Central memory CD8-positive, alpha-beta T cell (primary cell): ENCODE measurements at places on chromosomes 2 and 18.
A peak's percentile ranks its signal among the peaks of the same experiment; 100 is the strongest.

DNA sequence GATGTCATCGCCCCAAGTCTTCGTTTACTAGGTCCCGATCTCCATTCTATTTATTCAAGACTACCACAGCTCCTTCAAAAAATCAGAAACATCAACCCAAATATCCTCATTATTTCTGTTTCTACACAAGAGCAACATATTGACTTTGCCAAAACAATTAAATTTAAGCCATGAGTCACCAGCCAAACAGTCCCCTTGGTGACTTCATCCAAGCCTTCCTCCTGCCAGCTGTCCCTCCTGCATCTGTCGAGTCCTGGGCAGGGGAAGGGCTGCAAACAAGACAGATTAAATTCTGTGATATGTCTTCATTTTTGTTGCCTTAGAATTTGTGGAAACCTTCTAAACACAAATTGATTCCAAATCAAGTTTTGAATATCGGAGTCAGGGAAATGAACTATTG lies 110.3 kb downstream of the SP3 start:
- H3K27me3 ChIP-seq: peaks cover 38% of the 10 kb centered on the region
- H3K4me3 ChIP-seq: no peak overlapping the region
- DNase-seq: no peak
- H3K27ac ChIP-seq: no peak overlapping the region
- H3K4me1 ChIP-seq: no peaks in the 10 kb centered on the region

GRCh38 chr18:21896732-21897336 lies 156.2 kb downstream of the MIB1 start:
- H3K27ac ChIP-seq: no peak overlapping the region
- H3K4me3 ChIP-seq: no peak overlapping the region
- peaks cover 48% of the 10 kb centered on the region for H3K27me3 ChIP-seq
- DNase-seq: no peak
- peaks cover 6% of the 10 kb centered on the region for H3K4me1 ChIP-seq
- no peaks in the 10 kb centered on the region for H3K36me3 ChIP-seq

DNA sequence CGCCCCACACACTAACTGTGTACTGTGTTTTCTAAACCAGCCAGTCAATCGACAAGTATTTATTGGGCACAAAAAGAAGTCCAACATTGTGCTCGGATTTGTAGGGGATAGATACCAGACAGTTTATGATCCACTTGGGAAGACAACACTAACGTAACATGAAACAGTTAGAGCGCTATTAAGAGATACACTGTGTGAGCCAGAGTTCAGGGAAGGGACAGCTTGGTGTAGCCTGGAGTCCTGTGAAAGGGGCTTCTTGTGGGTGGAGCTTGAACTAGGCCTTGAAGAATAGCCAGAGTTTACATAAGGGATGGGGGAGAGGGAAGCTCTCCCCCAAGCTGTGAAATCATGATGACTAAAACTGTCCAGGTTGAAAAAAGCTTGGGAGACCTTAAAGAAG lies 176.4 kb upstream of the TCF4 start:
- H3K27ac ChIP-seq: no peak overlapping the region
- no peaks in the 10 kb centered on the region for H3K36me3 ChIP-seq
- H3K27me3 ChIP-seq: no peaks in the 10 kb centered on the region
- H3K4me3 ChIP-seq: no peak overlapping the region
- no peaks in the 10 kb centered on the region for H3K4me1 ChIP-seq
- DNase-seq: no peak

DNA sequence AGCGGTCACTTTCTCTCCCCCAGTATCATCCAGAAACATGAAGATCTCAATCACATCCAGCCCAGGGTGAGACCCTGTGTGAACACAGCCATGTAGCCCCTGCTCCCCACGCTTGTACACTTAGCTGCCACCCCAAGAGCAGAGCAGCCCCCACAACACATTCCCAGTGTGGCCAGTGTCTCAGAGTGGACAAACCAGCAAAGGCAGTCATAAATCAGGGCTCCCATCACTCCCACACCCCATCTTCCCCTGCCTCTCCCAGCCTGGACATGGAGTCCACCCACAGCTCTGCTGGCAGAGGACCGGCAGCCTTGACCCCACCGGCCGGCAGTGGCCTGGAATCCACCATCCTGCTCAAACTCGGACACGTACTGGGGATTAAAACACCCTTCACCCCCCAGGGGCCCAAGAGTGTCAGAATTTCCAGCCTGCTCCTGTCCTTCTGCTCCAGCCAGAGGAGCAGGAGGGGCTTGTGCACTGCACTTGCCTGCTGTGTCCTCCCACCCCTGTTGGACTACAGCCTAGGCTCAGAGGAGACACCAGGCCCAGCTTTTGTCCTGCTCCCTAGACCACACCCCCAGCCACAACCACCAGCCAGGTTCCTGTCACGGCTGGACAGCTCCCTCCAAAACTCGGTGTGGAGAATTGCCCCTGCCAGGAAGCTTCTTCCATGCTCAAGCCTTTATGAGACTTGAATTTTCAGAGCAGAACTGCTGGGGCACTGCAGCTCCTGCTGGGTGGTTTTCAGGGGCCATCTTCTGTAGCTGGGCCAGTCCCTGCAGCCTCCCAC lies 206.1 kb downstream of the SMAD2 start:
- H3K4me1 ChIP-seq: no peaks in the 10 kb centered on the region
- H3K36me3 ChIP-seq: no peaks in the 10 kb centered on the region
- no peak overlapping the region for H3K27ac ChIP-seq
- no peak overlapping the region for H3K4me3 ChIP-seq

DNA sequence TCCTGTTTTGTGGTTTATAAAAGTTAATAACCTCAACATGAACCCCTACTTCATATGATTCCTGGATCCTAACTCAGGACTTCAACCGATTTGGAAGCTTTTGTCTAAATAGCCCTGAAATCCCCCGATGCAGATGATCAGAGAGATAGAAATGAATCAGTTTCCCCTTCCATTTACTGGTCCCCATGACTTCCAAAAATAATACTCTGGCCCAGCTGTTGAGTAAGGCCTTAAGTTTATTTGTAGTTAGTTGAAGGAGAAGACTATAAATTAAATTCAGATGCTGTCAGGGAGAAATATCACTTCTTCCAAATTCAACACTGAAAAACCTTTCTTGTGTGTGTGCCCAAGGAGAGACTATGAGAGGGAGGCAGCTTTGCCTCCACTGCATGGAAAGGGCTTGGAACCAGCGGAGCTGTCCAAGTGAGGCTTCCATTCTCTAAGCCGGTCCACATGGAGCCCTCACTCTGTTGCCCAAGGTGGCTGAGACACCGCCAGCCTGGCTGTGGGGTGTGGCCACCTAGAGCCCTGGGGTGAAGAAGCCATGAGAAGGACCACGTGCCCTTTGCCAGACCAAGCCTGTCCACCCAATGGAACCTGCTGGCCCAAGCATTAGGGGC lies 53.6 kb downstream of the PIEZO2 start:
- no peaks in the 10 kb centered on the region for H3K36me3 ChIP-seq
- no peaks in the 10 kb centered on the region for H3K4me1 ChIP-seq
- H3K27ac ChIP-seq: no peak overlapping the region

DNA sequence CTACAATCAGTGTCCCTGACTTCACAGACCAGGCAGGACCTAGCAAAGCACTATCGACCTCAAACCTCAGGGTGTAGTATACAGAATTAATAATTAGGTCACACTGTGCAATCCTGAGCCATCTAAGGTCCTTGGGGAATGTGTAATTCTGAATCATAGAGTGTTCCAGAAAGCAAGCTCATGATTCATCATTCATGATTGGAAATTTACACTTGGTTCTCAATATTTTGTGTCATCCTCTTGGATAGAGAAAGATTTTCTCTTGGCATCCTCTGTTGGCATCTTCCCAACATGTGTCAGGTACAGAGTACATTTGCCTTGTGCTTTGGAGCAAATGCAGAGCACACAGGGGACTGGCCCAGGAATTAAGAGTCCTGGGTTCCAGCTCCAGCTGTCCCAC lies 245.0 kb upstream of the NT5C1B start:
- no peaks in the 10 kb centered on the region for H3K27me3 ChIP-seq
- H3K27ac ChIP-seq: no peak overlapping the region
- H3K4me3 ChIP-seq: no peak overlapping the region
- no peak for DNase-seq
- no peaks in the 10 kb centered on the region for H3K4me1 ChIP-seq
- no peaks in the 10 kb centered on the region for H3K36me3 ChIP-seq

GRCh38 chr2:24675338-24675737 lies 117.9 kb downstream of the PTRHD1 start:
- H3K27me3 ChIP-seq: no peaks in the 10 kb centered on the region
- DNase-seq: no peak
- H3K36me3 ChIP-seq: peaks cover 18% of the 10 kb centered on the region
- H3K4me3 ChIP-seq: no peak overlapping the region

- H3K4me3 ChIP-seq: no peak overlapping the region
- H3K4me1 ChIP-seq: no peaks in the 10 kb centered on the region
- H3K36me3 ChIP-seq: no peaks in the 10 kb centered on the region
- no peak overlapping the region for H3K27ac ChIP-seq
- H3K27me3 ChIP-seq: peaks cover 32% of the 10 kb centered on the region
These were observed 115.2 kb downstream of the OSBPL6 start for GRCh38 chr2:178309541-178309940.

GRCh38 chr2:195479407-195479806 lies 177.6 kb upstream of the SLC39A10 start:
- no peak for DNase-seq
- no peak overlapping the region for H3K4me3 ChIP-seq
- peaks cover 13% of the 10 kb centered on the region for H3K4me1 ChIP-seq
- H3K36me3 ChIP-seq: no peaks in the 10 kb centered on the region

GRCh38 chr2:173264603-173265366 lies 89.9 kb upstream of the CDCA7 start:
- no peaks in the 10 kb centered on the region for H3K27me3 ChIP-seq
- DNase-seq: no peak
- H3K4me1 ChIP-seq: peaks cover 10% of the 10 kb centered on the region
- H3K27ac ChIP-seq: peak overlapping the region; percentile 14

DNA sequence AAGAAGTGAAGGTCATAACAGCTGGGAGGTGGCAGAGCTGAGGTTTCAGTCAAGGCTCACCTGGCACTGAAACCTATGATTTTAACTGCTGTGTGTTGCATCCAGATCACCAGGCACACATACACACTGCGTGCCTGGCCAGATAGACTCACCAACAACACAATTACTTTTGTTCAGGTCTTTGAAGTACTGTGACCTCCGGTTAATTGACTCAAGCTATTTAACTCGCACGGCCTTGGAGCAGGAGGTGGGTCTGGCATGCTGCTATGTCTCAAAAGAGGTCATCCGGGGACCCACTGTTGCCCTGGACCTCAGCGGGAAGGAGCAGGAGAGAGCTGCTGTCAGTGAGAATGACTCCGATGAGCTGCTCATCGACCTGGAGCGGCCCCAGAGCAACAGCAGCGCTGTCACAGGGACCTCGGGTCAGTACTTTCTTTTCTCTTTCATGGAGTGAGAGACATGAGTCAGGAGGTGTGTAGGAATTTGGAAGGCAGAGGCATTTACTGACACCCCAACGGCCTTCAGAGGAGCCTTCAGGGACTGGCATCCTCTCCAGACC lies 104.1 kb downstream of the ESCO1 start:
- H3K36me3 ChIP-seq: no peaks in the 10 kb centered on the region
- peaks cover 31% of the 10 kb centered on the region for H3K27me3 ChIP-seq
- H3K27ac ChIP-seq: no peak overlapping the region
- no peak overlapping the region for H3K4me3 ChIP-seq

GRCh38 chr2:53497020-53497419 lies 270.6 kb upstream of the CHAC2 start:
- H3K27me3 ChIP-seq: no peaks in the 10 kb centered on the region
- H3K4me1 ChIP-seq: no peaks in the 10 kb centered on the region
- no peak overlapping the region for H3K4me3 ChIP-seq
- no peak overlapping the region for H3K27ac ChIP-seq

GRCh38 chr2:230961091-230961491 lies 34.8 kb upstream of the SPATA3 start:
- peaks cover 66% of the 10 kb centered on the region for H3K27me3 ChIP-seq
- H3K27ac ChIP-seq: no peak overlapping the region
- H3K4me1 ChIP-seq: peaks cover 15% of the 10 kb centered on the region
- no peaks in the 10 kb centered on the region for H3K36me3 ChIP-seq

DNA sequence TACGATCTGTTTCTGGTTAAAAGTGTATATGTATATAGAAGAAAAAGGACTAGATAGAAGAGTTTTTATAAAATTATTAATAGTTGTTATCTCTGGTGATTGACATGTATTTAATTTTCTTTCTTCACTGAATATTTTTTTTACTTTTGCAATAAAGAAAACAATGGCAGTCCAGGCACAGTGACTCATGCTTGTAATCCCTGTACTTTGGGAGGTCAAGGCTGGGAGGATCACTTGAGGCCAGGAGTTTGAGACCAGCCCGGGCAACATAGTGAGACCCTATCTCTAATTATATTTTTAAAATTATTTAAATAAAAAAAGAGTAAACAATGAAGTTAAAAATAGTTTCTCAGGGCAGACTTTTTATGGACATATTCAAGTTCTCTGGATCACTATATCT lies 114.7 kb downstream of the FAM117B start:
- no peaks in the 10 kb centered on the region for H3K4me1 ChIP-seq
- H3K36me3 ChIP-seq: no peaks in the 10 kb centered on the region
- no peak overlapping the region for H3K4me3 ChIP-seq
- no peak overlapping the region for H3K27ac ChIP-seq
- DNase-seq: no peak

- peaks cover 35% of the 10 kb centered on the region for H3K4me1 ChIP-seq
- H3K4me3 ChIP-seq: peak within 1 kb of the TSS; percentile 78
- DNase-seq: no peak
- no peaks in the 10 kb centered on the region for H3K27me3 ChIP-seq
- H3K36me3 ChIP-seq: peaks cover 6% of the 10 kb centered on the region
These were observed at the start of gene ADCY3 for GRCh38 chr2:24920098-24920808. ADCY3 (minus strand) TSS chr2:24920237; CDS start chr2:24918987, 1,250 bp downstream.

DNA sequence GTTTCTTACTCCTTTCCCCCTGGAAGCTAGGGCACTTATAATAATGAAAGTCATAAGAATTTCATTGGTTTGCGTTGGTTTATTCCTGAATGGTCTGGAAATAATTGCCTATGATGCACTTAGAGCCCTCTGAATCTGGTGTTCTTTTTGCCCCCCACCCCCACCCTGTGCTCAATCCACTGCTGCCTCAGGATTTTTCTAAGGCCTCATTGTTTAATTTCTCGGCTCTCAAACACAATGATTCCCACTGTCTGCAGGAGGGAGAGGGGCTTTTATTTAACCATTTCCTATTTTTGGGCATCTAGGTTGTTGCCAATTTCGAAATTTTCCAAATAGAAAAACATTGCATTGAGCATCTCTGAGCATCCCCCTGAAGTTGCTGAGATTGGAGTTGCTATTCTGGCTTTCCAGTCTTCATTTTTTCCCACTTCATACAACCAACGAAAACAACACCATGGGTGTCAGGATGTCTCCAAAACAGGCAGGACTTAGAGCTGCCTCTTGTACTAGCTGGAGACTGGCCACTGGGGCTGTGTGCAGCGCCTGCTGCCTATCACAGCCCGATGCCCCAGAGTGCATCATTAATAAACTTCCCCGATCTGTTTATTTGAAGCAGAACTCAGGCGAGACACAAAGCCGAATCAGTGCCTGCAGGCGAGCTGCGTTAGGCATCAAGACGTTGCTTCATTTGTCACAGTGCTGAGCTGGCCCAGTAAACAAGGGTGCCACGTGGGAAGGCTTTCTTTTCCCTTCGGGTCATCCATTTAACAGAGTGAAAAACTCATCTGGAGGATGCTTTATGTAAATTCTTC lies 1.8 kb upstream of the PCARE start:
- DNase-seq: no peak
- H3K27me3 ChIP-seq: no peaks in the 10 kb centered on the region
- H3K4me3 ChIP-seq: no peak overlapping the region
- peaks cover 1% of the 10 kb centered on the region for H3K36me3 ChIP-seq
- no peaks in the 10 kb centered on the region for H3K4me1 ChIP-seq
